ENCODE measurements at places on chromosomes 7 and 10. TPM values are rescaled to one million over a fixed set of nuclear protein-coding genes. Genes with fewer than 3 reads are reported as not detected.

GRCh38 chr10:89535171-89536012, at the start of gene SLC16A12:
TSS of gene SLC16A12 (minus strand) at chr10:89535594. CDS start at chr10:89462578, 73,016 bp downstream.
- DNase-seq: no peak

DNA sequence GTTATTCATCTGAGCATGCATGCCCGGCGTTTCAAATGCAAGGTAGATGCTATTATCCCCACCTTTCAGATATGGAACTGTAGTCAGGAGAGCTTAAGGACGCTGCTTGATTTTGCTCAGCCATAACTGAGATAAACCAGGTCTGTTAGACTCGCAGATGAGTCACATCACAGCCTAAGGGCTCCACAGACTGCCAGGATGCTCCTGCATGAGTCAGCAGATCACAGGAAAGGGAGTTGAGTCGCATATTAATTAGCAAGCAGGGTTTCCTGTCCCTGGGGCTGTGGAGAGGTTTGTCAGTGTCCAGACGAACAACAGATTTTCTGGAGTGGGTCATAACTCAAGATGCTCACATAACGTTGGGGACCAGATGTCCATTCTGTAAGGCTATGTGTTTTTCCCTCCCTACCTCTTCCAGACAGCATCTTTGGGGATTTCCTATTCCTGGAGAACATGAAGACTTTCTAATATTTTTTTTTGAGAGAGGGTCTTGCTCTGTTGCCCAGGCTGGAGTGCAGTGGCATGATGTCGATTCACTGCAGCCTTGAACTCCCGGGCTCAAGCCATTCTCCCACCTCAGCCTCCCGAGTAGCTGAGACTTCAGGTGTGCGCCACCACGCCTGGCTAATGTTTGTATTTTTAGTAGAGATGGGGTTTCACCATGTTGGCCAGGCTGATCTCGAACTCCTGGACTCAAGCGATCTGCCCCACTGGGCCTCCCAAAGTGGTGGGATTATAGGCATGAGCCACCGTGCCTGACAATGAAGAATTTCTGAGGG, 36.7 kb downstream of the PFKFB3 start:
- no peak for DNase-seq

DNA sequence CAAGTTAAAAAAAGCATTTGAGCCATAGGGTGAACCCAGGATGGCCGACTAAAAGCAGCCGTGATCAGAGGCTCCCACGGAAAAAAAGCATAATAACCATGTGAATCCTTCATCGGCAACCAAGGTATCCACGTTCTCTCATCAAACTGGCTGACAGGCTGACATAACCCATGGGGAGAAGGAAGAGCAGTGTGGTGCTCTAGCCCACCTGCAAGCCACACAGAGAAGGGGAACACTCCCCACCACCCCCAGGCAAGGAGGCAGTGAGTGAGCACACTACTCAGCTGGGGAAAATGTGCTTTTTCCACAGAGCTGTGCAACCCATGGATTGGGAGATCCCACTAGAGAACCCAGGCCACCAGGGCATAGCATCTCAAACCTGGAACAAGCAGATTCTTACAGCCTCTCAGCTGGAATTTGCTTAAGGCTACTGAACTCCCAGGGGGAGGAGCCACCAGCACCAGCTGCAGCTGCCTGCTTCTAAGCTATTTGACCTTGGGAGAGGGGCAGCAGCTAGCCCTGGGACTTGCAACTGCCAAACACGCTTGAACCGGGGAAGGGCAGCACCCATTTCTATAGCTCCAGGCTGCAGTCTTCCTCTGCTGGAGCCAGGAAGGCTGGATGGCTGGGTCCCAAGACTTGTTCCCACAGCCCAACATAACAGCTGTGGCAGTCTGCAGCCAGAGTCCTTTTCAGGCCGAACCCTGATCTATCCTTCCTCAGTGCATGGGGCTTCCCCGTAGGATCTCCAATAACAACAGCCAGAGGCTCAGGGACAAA, 178.2 kb upstream of the NRG3 start:
- DNase-seq: no peak

DNA sequence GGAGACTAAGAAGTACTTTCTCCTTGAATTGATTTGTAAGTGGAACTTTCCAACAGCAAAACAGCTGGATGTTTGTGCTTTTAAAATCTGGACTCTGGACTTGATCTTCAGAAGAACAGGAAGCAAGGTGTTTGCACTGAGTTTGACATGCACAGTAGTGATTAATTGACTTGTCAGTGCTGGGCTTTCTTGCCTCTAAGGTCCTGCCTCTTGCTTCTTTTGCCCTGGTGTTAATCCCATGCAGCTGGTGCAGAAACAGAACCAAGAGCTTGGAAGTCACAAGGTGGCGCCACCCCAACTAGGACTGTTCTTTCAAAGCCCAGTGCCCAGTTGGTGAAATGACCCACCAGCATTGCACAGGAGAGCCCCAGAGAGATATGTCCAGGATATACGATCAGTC, 66.8 kb upstream of the SEPHS1 start:
- peak; percentile 25 for DNase-seq

DNA sequence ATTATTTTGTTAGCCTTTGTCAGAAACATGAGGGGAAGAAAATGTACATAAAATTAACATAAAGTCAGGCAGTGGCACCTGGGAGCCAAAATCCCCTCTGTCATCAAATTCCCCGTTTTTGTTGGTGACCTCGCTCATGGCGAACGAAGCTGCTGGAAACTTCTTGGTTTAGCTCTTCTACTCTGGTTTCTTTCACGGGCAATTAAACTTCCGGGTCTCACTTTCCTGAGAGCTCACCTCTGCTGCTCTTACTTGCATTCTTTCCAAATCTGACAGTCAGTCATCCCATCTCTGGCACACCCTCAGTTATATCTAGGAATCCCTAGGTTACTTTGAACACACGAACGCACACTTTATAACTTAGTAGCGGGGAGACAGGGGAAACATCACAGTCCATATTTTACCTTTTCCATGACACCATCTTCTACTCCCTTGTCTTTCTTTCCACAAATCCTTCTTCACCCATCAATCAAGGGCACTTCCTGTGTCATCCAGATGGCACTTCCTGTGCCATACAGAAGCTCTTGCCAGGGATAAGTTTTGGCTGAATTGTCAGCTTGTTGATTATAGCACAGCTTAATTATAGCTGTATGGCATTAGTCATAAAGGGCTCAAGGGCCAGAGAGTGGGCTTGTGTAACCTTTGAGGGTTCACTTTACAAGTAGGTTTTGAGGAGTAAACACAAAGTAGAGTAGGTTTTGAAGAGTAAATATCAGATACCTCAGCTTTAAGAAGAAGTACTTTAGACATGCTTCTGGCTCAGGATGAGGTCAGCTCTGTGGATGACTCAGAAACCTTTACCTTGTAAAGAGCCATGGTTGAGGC, 105.1 kb downstream of the GATA3 start:
- DNase-seq: no peak

DNA sequence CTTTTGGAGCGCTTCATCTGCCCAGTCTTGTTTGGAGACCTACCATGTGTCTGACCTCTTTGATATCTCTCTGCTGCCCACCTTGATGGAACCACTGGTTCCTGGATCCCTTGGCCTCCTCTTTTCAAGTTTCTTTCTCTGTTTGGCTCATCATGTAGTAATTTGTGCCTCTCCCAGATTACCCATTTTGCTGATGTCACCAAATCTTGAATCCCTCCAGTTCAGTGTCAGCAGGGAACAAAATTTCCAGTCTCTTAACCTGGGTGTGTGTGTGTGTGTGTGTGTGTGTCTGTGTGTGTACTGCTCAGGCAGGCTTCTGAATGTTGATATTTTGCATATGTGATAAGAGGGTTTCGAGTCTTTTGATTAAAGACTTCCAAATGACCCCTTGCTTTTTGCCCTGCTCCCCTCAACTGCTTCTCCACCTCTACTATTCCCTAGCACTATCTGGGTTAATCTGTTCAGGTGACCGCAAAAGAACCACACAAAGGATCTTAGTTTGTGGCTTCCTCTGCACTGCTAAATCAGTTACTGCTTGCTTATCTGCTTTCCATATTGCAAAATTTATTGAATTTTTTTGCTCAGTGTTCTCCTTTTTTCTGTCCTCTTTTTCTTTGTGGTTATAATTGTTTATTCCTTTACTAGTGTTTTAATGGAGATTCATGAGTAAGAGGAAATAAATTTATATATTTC, 25.7 kb downstream of the MYO3A start:
- DNase-seq: no peak

DNA sequence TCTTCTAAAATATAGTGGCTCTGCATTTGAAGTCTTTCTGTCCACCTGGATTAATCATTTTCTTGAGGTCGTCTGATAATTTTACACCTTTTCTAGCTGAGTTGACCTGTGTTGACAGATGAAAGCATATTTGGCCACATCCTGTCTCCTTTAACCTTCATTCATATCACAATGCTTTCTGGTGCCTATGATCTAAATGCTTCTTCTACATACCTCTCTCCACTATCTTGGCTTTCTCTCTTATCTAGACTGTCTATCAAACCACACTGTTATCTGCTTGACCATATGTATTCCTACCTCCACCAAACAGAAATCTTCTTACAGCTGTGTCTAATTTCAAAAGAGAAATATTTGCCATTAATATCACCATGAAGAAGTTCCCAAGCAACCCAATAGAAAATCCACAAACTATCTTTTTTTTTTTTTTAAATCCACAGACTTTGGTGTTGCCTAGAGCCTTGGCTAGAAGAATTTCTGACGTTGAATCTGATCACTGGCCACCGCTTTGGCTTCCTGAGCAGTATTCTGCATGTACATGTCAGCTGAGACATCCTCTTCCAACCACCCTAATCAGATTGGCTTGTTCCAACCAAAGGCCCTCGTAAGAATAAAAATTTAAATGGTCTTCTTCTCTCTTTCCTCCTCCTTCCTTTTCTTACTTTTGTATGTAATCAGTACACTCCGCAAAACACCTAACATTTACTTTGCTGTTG, 66.3 kb upstream of the SP4 start:
- no peak for DNase-seq

- no peak for DNase-seq
Observed at GRCh38 chr10:86929468-86930380, 27.7 kb downstream of the MMRN2 start.

DNA sequence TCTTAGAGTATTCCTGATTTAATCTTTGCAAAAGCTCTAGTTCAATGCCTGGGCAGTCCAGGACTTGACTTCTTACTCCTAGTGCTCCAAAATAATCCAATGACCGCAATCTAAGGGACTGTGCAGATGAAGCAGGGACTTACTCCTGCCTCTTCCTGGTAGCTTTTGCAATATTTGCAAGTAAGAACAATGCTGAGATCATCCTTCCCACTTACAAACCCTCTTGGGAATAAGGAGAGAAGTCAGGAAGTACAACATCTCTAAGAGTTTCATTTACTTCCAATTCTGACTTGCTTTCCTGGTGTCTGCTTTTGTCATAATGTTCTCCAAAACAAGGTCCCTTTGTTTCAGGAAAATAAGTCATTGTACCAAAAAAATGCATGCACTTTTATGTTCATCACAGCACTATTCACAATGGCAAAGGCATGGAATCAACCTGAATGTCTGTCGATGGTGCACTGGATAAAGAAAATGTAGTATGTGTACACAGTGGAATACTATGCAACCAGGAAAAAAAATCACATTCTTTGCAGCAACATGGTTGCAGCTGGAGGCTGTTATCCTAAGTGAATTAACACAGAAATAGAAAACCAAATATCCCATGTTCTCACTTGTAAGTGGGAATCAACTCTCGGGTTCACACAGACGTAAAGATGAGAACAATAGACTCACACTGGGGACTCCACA, 7.1 kb upstream of the KCNMA1 start:
- no peak for DNase-seq

GRCh38 chr7:70660154-70660818, 471.7 kb upstream of the GALNT17 start:
- no peak for DNase-seq

- DNase-seq: no peak
Observed at GRCh38 chr10:1434202-1434601, 303.1 kb downstream of the ADARB2 start.

GRCh38 chr7:24963218-24963617, 16.8 kb downstream of the OSBPL3 start:
- no peak for DNase-seq

DNA sequence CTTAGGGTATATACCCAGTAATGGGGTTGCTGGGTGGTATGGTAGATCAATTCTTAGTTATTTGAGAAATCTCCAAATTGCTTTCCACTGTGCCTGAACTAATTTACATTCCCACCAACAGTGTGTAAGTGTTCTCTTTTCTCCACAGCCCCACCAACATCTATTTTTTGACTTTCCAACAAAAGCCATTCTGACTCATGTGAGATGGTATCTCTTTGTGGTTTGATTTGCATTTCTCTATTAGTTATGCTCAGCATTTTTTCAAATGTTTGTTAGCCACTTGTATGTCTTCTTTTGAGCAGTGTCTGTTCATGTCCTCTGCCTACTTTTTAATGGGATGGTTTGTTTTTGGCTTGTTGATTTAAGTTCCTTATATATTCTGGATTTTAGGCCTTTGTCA, 66.4 kb downstream of the MGAM2 start:
- no peak for DNase-seq

- no peak for DNase-seq
Observed at GRCh38 chr7:138584696-138585095, 116.5 kb downstream of the SVOPL start.

- DNase-seq: peak; percentile 56
Observed at GRCh38 chr10:26479766-26480492, 41.8 kb downstream of the APBB1IP start.

DNA sequence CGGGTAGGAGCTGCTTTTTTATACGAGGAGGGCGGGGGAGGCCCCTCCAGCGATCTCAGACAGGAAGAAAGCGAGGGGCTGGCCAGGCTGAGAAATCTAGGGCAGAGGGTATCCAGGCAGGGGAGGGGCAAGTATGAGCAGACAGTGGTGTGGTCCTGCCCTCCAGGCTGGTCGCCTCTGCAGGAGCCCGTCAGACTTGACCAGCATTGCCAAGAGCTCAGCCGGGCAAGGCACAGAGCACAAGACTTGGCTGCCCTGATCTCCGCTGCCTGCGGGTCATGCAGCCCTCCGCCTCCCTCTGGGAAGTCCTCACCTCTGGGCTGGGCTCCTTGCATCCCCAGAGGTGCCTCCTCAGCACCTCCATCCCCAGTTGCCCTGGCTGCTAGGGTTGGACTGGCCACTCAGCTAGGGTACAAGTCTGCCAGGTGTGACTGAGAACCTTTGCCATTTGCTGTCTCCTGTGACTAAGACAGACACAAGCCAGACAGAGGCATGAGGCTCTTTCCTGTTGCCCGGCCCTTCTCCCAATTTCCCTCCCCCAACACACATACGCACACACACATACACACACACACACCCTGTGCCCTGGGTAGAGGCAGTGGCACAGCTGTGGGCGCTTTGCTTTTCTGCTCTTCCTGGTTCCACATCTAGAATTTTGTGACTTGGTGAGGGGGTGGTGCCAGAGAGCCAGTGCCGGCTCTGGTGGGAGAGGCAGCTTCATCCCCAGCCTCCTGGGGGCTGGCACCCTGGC, 59.1 kb upstream of the PPIF start:
- no peak for DNase-seq

- DNase-seq: no peak
Observed at GRCh38 chr7:53996876-53997275, 545.3 kb upstream of the VSTM2A start.

GRCh38 chr7:114182837-114183236, 231.8 kb upstream of the FOXP2 start:
- no peak for DNase-seq

GRCh38 chr10:131698986-131699385, 201.8 kb upstream of the PPP2R2D start:
- DNase-seq: no peak

GRCh38 chr7:38282081-38282480, 8.6 kb upstream of the TARP start:
- no peak for DNase-seq

Gene TAS2R41
- total RNA-seq: not detected

Gene CDK14
- 24.5 TPM for total RNA-seq

Gene FOXI2
- not detected for total RNA-seq

Gene STEAP2
- total RNA-seq: 3.0 TPM

Gene SNCG
- 11.2 TPM for total RNA-seq

Gene GRID2IP
- total RNA-seq: 0.05 TPM

Gene PPP3CB
- 13.6 TPM for total RNA-seq

Gene MCM10
- not detected for total RNA-seq

Gene FKBP6
- not detected for total RNA-seq

Gene SLC26A4
- 0.68 TPM for total RNA-seq
